GM10248 (cell line): ENCODE measurements at places on chromosomes 6 and 20.

DNA sequence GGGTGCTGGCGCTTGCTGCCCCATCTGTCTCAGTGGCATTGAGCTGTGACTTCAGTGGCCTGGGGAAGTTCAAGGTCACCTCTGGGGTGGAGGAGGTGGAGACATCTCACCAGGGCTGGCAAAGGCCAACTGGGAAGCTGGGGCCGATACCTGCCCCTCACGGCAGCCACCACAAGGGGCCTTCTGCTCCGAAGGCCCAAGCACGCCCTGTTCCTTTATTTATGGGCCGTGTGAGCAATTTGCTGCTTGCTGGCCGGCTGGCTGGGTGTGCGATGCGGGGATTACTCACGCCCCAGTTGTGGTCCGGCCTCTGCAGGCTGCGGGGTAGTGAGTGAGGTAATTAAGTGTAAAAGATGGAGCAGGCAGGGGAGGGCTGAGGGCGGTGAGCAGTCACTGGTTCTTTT lies 13.2 kb upstream of the SCRT2 start:
- DNase-seq = no peak

- no peak for DNase-seq
Measured at GRCh38 chr6:169981568-169981967, 230.1 kb downstream of the ERMARD start.

DNA sequence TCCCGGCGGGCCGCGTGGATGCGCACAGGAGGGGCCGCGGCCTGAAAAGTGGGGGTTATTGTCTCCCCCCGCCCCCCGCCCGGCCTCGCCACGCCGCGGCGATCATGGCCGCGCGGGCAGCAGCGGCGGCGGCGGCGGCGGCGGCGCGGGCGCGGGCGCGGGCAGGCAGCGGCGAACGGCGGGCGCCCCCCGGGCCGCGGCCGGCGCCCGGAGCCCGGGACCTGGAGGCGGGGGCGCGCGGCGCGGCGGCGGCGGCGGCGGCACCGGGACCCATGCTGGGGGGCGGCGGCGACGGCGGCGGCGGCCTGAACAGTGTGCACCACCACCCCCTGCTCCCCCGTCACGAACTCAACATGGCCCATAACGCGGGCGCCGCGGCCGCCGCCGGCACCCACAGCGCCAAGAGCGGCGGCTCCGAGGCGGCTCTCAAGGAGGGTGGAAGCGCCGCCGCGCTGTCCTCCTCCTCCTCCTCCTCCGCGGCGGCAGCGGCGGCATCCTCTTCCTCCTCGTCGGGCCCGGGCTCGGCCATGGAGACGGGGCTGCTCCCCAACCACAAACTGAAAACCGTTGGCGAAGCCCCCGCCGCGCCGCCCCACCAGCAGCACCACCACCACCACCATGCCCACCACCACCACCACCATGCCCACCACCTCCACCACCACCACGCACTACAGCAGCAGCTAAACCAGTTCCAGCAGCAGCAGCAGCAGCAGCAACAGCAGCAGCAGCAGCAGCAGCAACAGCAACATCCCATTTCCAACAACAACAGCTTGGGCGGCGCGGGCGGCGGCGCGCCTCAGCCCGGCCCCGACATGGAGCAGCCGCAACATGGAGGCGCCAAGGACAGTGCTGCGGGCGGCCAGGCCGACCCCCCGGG lies 637 bp downstream of the ARID1B start:
- peak; percentile 58 for DNase-seq

GRCh38 chr6:138431256-138432062 lies 27.4 kb downstream of the HEBP2 start:
- no peak for DNase-seq

DNA sequence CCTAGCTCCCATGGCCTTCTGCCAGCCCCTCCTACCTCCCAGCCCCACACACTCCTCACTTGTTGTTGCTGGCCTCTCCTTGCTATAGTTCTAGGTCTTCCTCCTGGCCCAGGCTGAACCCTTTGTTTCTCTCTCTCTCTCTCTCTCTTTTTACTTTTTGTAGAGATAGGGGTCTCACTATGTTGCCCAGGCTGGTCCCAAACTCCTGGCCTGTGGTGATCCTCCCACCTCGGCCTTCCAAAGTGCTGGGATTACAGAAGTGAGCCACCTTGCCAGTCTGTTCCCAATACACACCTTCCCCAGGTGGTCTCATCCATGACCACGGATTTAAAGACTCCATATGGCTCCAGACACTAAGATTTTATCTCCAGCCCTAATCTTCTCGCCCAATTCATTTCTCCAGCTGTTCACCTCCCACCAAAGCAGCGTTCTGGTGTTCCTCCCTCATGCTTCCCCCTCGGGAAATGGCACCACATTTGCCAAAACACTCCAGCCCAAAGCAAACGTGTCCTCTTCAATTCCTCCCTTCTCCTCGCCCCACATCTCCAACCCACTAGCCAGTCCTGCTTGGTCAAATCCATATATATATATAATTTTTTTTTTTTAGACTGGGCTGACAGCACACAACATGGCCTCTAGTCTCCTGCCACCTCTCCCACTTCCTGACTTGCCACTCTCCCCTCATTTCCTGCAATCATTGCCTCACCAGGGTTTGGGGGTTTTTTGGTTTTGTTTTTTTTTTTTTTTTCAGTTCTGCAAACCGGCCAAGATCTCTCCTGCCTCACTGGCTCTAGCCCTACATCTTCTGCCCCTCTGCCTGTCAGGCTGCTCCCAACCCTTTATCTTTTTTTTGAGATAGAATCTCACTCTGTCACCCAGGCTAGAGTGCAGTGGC lies 104.4 kb downstream of the NCR2 start:
- DNase-seq = peak; percentile 74

- DNase-seq = no peak
Measured at GRCh38 chr6:7671581-7671980, 54.3 kb upstream of the BMP6 start.

DNA sequence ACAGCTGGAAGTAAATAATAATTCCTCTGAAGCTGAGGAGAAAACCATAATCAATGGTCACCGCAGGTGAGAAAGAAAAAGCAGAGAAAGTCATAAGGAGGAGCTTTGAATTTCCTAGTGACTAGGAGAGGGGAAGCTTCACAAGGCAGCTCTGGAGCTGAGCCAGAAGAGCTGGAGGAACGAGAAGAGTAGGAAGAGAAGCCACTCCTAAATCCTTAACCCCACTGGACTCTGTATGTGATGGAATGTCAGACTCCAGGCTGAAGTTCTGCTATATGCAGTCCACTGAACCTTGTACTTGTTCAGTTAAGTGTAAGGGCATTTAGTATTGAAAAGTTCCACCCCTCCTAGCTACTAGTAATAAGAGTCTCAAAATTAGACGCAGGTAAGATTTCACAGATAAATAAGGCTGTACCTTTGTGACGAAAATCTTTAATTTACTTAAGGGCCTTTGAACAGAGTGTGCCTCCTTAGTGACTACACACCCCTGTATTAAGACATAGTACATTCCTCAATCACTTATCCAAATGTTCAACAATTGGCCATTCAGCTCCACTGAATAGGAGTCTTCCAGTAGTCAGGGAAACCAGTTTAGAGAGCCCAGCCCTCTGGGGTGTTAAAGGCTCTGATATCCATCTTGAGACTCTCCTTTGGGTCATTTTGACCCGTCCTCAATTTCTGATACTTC lies 71.4 kb upstream of the UFL1 start:
- no peak for DNase-seq

DNA sequence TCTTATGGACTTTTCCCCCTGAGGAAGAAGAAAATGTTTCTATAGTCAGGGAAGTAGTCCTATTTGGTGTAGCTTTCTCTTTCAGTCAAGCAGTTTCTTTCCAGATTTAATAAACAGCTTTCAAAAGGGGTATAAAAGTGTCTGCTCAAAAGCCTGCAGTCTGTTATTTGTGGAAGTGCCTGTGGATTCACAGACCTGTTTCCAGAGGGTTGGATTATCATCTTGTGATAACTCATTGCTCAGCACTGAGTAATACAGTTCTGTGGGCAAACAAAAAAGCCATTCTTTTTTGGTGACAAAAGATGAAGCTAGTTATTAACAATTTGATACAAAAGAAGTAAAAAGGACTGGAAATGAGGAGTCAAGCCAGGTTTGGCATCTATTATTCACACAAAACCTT lies 358.2 kb upstream of the ID4 start:
- DNase-seq = no peak

GRCh38 chr20:54139188-54139587 lies 34.6 kb downstream of the CYP24A1 start:
- no peak for DNase-seq

- DNase-seq = no peak
Measured at GRCh38 chr6:112296694-112297093, 42.3 kb upstream of the LAMA4 start.

DNA sequence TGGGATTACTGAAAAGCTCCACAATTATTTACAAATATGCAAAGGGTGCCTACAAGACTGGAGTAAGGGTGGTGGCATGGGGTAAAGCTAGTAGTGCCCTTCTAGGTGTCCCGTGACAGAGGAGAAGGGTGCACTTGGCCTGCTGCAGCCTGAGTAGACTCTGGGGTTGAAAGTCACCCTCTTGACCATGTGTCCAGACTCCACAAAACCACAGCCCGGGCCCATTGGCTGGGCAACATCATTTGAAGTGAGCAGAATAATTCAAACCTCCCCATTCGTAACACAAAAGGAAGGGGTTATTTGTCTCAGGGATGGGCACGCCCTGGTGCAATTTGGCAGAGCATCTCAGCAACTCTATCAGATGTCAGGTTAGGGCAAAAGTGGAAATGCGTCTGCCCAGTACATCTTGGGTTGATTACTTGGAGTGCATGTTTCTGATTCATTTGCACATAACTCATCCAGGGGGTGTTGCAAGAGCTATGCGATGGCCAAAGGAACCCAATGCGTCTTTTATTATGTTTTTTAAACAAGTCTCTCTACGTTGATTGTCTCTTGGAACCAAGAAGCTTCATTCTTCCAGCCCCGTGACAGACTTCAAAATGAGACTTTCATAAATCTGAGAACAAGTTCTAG lies 56.7 kb downstream of the ISM1 start:
- DNase-seq = no peak

- DNase-seq = no peak
Measured at GRCh38 chr6:168990019-168990751, 263.5 kb downstream of the THBS2 start.
